ENCODE measurements at places on chromosomes 16 and 17.

GRCh38 chr17:77601054-77601979 is 357.2 kb upstream of the TNRC6C start:
- DNase-seq: no peak

- DNase-seq: no peak
Measured at GRCh38 chr16:48607056-48607825, 2.7 kb downstream of the N4BP1 start.

GRCh38 chr17:82835766-82836512 is 3.9 kb downstream of the ZNF750 start:
- DNase-seq: no peak

DNA sequence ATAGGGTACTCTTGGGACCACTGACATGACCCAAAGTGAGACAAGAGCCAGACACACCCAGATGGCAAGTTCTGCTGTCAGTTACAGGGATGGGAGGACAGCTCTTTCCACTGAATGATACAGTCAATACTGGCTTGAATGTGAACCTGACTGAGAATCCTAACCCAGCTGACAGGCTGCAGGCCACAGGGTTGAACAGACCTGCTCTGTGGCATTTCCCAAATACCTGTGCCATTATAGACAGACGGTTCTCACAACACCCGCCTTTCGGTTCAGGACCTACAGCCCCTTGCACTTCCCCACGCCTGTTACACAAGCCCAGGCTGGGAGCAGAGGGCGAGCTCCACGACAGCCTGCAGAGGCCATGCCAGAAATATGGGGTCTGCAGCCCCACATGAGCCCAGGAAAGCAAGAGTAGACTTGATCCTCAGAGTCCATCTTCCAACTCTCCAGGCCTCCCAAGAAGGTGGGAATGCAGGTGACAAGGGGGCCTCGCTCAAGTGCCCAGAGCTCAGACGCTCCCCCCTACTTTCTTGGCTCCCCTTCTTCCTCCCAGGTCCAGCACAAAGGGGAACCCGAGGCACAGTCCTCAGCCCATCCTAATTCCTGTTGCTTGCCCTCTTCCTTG is 314.3 kb downstream of the SOX9 start:
- no peak for DNase-seq

DNA sequence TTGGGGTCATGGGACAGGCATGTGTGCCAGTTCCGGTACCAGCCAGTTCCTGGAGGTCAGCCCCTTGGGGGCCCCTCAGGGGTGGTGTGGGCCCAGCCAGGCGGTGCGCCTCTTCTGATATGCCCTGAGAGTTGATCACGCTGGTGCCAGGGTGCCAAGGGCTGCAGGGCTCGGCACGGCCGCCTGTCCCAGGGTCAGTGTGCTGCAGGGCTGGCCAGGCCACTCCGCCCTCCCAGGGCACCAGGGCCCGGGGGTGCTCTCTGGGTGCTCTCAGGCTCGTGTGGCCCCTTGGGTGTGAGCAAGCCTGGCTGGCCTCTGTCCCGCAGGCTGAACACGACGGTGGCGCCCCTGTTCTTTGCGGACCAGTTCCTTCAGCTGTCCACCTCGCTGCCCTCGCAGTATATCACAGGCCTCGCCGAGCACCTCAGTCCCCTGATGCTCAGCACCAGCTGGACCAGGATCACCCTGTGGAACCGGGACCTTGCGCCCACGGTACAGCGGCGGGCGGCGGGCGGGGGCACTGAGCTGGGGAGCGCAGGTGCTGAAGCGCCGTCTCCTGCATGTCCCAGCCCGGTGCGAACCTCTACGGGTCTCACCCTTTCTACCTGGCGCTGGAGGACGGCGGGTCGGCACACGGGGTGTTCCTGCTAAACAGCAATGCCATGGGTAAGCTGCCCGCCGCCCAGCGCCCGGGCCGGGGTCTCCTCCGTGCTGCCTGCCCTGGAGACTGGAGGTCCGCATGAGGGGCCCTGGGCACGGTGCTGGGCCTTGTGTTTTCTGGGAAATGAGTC is 6.0 kb downstream of the GAA start:
- DNase-seq: no peak

DNA sequence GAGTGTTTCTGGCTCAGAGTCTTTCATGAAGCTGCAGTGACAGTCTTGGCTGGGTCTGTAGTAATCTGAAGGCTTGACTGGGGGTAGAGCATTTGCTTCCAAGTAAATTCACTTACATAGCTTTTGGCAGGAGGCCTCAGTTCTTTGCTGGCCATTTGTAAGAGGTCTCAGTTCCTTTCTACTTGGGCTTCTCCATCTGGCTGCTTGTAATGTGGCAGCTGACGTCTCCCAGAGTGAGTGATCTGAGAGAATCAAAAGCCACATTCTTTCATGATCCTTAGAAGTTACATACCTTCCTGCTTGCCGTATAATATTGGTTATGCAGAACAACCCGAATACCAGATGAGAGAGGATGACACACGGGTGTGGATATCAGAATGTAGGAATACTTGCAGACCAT is 39.8 kb downstream of the NF1 start:
- DNase-seq: no peak

DNA sequence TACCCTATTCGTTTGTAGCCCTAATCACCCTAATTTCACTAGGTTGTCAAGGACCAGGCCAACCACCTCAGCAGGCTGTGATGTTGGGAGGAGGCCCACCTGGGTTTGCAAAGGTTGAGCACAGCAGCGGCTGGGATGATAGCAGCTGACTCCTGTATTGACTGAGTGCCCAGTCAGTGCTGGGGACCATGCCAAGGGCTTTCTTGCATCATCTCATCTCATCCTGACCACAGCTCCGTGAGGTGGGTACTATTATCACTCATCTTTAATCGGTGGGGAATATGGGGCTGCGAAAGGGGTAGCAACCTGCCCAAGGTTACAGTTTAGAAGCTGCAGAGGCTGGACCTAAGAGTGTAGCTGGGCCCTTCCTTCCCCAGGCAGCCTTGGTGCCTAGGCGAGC is 11.7 kb downstream of the ATPAF2 start:
- no peak for DNase-seq

DNA sequence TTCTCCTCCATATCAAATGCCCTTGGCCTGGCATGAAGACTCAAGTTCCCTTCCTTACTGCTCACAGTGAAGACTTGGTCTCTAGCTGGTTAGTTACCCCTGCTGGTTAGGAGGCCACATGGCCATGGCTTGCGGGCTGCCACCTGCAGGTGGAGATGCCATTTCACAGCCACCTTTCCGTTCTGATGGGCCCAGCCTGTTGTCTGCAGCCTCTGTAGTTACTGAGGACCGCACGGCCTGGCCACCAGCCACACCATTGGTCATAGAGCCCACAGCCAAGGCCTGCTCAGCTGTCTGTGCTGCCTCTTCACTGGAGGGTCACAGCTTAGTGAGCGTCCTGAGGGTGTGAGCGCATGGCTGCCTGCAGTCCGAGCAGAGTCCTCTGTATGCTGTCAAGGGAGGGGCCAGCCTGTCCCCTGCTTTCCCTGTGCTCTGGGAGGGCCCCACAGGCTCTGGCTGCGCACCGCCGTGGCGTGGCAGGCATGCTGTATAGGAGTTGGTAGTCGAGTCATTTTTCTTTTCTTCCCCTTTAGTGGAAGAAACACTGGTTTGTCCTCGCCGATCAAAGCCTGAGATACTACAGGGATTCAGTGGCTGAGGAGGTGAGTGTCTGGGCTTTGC is 59.2 kb downstream of the PLD6 start:
- no peak for DNase-seq
